ENCODE measurements at places on chromosomes 13 and 19. TPM values are rescaled to one million over a fixed set of nuclear protein-coding genes. Genes with fewer than 3 reads are reported as not detected.

DNA sequence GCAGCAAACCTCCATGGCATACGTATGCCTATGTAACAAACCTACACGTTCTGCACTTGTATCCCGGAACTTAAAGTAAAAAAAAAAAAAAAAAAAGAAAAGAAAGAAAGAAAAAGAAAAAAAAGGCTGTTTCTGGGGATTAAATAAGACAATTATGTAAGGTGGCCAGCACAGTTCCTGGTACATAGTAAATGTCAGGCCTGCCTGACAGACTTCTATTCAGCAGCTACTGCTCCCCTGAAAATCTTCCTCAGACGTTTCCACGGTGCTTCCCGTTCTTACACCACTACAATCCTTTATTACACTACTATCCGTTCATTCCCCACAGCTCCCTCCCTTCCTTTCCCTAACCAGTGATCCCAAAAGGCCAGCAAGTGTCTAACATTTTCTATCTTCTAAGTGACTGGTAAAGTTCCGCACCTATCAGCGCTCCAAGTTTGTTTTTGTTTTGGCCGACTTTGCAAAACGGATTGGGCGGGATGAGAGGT is 636 bp upstream of the RB1 start:
- no peak for DNase-seq

DNA sequence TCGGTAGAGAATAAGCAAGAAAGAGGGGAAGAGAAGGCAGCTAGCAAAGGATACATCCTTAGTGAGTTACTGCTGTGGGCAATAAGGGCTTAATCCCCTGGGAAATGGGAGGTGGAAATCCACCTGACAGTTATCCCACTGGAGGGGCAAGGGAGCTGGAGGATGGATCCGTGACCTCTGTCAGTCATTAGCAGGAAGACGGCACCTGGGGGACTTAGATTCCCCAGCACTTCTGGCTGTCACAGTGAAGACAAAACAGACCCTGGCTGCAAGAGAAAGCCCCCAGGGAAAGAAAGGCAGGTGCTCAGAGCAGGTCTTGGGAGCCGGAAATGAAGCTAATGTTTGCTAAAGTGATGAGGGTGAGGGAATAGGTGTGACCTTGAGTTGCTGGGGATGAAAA is 70.4 kb upstream of the MRI1 start:
- DNase-seq = no peak

DNA sequence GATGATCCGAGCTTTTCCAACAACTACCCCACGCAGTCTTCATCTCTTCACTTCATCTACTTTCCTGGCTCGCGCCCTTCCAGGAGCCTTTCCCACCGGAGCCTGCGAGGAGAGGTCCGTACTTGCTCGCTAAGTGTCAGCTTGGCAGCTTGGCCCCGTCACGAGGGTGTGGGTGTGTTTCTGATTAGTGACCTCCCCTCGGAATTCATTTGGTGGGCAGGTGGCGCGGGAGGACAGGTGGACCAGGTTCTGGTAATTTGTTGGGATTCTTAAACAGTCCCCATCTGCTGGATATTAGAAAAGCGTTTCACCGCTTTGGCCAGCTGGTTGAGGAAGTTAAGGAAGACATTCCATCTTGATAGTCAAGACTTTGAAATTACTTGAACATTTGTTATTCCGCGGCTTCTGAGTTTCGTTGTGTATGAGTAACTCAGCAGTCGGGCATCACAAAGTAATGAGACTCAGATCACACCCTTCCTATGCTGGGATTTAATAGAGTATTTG is 515 bp downstream of the UFM1 start:
- DNase-seq = peak; percentile 29

MED29 gene
- total RNA-seq = 49.4 TPM

BRCA2 gene
- total RNA-seq = 4.3 TPM

DNA sequence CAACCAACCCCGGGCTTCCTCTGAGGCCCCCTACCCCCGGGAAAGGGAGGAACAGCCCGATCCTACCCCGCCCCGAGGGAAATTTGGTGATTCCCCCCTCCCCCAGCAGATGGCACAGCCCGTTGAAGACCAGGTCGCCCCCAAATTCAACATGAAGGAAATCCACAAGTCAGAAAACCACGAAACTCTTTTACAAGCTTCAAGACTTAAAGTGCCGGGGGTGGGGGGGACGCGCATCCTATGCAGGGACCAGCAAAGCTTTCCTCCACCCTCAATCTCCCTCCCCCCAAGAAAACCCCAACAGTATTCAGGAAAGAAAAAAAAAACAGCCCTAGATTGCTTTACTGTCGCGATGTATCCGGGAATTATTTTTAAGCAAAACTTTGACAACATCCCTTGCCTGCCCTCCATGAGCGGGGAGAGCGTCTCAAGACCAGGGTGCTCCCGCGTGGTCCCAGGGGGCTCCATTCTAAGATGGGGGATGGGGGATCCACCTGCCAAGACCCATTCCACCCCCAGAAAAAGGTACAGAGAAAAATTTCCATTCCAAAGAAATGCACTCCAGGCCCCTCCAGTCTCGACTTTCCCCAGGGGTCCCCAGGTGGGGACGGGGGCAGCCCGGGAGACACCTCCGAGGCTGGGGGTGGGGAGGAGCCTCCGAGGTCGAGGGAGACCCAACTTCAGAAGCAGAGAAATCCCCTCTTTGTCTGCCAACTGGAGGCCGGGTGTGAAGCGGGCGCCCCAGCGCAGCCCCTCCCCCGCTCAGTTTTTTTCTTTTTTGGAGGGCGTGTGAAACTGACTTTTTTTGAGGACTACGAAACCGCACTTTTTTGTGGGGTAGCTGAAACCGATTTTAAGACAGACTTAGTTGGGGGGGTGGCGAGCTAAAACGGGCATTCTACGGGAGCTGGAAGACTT is 1.5 kb downstream of the TCF3 start:
- DNase-seq = peak; percentile 62

DNA sequence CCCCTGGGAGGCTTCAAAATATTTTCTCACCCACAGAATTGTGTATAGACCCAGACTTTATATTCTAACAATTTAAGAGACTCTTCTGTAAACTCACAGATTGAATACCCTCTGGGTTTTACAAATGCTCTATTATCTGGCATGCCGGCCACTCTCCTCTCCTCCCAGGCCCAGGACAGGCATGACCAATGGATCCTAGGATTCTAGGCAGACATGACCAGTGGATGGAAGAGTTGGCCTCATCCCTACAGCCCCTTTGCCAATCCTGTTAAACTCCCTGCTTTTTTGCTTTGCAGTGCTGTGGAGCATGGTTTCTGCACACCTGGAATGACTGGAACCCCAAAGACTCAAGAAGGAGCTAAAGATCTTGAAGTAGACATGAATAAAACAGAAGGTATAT is 5.8 kb downstream of the ACSBG2 start:
- DNase-seq = no peak

GRCh38 chr13:106343836-106344235 is 191.6 kb downstream of the EFNB2 start:
- no peak for DNase-seq

Measured in naive thymus-derived CD4-positive, alpha-beta T cell (primary cell).